ENCODE measurements at places on chromosomes 2 and 18.

GRCh38 chr2:31886700-31887099, 124.1 kb downstream of the MEMO1 start:
- peak; percentile 50 for DNase-seq

- peak; percentile 53 for DNase-seq
Observed at GRCh38 chr2:169107645-169108044, 38.3 kb downstream of the DHRS9 start.

DNA sequence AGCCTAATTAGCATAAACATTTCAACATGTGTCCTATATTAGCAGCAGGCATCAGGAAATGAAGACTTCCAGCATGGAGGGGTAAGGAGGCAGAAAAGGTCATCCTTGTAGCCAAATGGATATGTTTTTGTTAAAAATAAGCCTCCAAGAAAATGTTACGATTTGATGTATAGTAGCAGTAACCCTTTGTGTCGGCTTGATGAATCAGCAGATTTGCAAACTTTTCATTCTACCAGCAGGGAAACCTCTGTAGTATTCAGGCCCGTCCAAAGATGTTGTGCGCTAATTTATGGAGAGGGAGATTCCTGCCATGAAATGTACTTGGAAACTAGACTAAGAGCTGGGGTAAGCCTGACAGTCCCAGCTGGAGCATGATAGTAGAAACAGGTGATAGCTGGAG, 780.8 kb upstream of the KLHL29 start:
- DNase-seq, result no peak

DNA sequence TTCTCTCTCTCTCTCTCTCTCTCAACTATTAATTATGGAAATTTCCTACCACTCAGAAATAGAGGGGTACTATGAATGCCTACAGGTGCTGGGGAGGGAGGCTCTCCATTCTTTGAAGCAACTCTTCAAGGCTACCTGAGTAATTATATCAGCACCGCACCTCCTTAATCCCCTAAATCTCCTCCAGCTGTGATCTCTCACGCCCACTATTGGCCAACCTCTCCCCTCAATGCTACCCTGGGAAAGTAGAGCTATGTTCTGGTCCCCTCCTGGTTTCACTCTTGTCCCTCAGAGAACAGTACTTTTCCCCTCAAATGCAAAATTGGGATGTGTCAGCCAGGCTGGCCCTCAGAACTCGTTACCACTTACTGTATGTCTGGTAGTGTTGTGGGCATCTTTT, 1.6 kb downstream of the MOCOS start:
- DNase-seq, result no peak

- DNase-seq, result peak; percentile 73
Observed at GRCh38 chr2:224284134-224284946, 117.6 kb downstream of the FAM124B start.

GRCh38 chr2:23637011-23637778, 252.2 kb downstream of the KLHL29 start:
- no peak for DNase-seq

GRCh38 chr2:165897726-165898125, 55.9 kb downstream of the TTC21B start:
- no peak for DNase-seq

DNA sequence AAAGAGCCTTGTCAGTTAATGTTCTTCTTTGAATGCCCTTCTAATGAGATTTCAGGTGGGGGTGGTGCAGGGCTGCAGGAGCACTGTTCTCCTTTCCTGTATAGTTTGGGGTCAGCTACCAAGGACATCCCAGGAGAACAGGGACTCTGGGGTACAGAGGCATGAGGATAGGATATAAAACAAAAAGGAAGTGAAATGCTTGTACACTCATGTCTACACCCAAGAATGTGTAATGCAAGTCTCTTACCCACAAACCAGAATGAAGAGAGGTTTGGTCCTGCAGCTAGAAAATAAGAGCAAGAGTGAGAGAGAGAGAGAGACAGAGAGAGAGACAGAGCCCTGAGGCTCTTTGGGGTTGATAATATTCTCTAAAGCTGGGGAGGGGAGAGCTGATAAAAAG, 151.8 kb upstream of the KCTD1 start:
- no peak for DNase-seq

GRCh38 chr2:232030229-232030628, 68.7 kb downstream of the DIS3L2 start:
- peak; percentile 10 for DNase-seq

GRCh38 chr2:29061616-29062015, 12.7 kb downstream of the PCARE start:
- DNase-seq, result no peak

DNA sequence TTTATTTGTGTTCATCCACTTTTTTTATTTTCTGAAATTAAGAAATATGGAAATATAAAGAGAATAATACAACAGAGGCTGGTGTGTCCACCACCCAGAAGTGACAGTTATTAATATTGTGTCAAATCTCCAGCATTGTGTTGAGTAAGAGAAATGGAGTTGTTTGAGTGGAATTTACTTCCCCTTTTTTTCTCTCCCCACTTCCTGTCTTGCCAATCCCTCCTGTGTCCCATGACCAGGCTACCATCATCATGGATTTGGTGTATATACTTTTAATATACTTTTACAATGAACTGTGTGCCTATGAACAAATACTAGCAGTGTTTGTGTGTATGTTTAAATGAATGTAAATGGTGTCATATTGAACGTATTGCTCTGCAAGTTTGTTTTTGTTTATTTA, 276.9 kb upstream of the SKOR2 start:
- no peak for DNase-seq

DNA sequence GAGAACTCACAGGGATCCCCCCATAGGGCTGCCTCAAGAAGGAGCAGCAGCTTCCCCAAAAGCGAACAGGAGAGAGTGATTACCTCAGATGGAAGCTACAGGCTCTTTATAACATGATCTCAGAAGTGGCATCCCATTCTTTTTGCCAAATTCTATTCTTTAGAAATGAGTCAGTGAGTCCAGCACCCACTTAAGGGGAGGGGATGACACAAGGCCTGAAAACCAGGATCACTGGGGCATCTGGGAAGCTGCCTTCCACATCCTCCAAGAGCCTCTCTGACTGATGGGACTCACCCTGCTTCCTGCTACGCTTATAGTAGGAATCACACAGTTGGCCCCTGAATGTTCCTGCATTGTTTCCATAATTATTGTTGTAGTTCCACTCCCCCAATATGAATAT, 96.5 kb downstream of the MAPK4 start:
- DNase-seq, result no peak

- no peak for DNase-seq
Observed at GRCh38 chr2:72106978-72107377, 40.7 kb downstream of the CYP26B1 start.

- DNase-seq, result no peak
Observed at GRCh38 chr2:53583583-53583982, 184.0 kb upstream of the CHAC2 start.

DNA sequence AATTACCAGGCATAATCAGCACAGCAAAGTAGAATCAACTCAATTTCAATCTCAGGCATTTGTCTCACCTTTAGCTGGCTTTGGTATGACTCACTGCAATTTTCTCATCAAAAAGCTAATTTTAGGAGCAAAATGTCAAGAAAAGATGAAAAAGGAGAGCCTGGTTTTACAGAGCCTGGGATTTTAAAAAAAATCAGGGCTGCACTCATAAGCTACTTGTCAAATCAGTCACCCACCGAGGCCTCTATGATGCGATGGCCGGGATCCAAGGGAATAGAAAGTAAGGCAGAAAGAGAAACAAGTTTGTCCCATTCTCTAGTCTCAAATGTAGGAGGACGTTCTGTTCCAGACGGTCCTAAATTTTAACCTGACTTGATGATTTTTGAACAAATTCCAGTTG, 170.9 kb downstream of the SOCS6 start:
- no peak for DNase-seq

DNA sequence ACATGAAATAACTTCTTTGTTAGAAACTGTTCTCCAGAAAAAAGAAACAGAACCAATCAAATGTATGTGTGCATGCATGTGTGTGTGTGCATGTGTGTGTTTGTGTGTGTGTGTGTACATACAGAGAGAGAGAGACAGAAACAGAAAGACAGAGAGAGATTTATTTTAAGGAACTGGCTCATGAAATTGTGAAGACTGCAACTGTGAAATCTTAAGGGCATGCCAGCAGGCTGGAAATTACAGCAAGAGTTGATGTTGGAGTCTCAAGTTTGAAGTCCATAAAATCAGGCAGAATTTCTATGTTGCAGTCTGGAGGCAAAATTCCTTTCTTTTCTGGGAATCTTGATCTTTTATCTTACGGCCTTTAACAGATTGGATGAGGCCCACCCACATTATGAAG, 168.9 kb upstream of the CDH20 start:
- DNase-seq, result no peak

DNA sequence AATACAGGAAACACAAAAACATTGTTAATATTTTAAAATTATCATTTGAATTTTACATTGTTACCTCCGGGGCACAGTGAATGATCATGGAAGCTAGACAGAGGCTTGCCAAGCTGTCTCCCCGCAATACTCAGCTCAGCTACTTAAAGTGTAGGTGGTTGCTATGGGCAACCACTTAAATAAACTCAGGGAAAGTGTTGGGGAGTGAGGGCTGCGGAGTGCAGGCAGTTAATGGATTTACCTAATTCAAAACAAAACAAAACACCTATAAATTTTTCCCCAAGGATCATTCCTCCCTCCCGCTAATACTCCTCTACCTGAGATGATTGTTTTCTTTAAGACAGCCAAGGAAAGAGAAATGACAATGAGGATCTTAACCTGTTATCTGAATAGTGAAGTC, 349.5 kb downstream of the TGIF1 start:
- DNase-seq, result no peak

DNA sequence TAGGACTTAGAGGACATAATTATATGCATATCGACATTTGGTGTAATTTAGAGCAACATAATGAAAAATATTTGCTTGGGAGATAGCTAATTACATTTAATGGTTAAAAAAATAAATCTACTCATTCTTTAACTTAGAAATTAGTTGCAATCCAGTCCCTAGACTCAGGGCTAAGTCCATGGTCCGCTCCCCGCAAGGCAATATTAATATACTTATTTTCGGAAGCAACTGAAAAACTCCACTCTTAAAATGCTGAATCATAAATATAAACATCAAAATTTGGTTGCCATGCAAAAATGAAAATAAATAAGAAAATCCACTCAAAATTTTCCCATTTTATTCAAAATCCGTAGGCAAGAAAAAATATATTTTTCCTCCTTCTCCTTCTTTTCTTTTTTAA, 99.7 kb upstream of the CD302 start:
- DNase-seq, result no peak
